NCI-H1930 (cell line): ENCODE measurements at places on chromosomes 2 and 18.
A peak's percentile ranks its signal among the peaks of the same experiment; 100 is the strongest.

DNA sequence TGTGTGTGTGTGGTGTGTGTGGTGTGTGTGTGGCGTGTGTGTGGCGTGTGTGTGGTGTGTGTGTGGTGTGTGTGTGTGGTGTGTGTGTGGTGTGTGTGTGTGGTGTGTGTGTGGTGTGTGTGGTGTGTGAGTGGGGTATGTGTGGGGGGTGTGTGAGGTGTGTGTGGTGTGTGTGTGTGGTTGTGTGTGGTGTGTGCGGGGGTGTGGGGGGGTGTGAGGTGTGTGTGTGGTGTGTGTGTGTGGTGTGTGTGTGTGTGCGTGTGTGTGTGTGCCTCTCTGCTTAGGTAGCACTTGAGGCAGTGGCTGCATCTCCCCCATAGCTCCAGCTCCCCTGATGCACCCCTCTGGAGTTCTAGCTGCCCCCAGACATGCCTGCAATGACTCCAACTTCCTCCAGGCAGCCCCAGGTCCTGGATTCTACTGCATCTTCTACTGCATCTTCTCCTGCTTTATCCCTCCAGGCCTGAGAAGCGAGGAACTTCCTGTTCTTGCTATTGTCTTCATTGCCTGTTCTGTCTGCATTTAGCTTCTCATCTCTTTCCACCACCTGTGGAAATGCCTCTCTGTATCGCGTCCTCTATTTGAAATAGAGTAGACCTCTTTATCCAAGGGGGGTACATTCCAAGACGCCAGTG, 22.2 kb upstream of the MLPH start:
- no peak for DNase-seq

GRCh38 chr2:30927465-30928075, 120.3 kb upstream of the CAPN13 start:
- no peak for DNase-seq

GRCh38 chr2:145593991-145594614, 1074.2 kb upstream of the ZEB2 start:
- no peak for DNase-seq

DNA sequence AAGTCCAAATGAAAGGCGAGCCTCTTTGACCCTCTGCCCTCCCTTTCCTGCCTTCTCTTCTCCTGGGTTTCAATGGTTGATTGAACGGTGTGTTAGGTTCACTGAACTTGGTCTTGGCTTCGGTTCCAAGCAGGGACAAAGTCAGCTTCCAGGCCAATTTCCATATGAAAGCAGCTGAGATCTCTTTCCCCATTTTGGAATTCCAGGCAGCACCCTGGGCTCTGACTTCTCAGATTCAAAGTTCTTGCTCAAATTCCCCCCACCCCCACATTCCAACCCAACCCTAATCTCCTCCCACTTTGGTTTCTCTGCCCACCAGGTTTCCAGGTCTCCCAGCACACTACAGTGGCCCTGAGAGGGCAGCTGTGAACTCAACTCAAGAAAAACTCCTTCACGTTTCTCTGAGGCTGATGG, 231.0 kb downstream of the INSIG2 start:
- DNase-seq = no peak

GRCh38 chr2:39664888-39665591, 677 bp upstream of the TMEM178A start:
- DNase-seq = peak; percentile 44
